ELR (cell line): ENCODE measurements at places on chromosomes 5 and 9.

- DNase-seq = peak; percentile 46
Measured at GRCh38 chr9:90915693-90916092, 114.1 kb downstream of the SYK start.

DNA sequence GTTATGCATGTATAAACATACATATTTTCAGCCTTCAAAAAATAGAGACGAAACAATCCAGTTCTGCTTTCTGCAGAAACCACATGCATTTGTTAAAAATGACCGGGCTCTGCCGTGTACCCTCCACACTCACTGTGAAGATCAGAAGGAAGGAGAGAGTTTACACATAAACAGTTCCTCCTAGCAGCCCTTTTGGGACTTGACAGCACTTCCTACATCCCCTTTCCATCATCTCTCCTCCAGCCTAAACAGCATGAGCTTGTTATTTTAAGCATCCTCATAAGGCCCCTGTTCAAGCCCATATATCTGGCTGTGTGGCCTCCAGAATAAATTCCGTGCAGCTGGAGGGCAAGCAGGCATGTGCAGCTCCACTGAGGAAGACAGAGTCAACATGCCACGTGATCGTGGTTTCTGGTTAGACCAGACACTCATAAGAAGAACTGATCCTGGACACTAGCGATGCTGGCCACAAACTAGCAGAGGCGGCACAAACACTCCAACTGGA, 42.2 kb downstream of the NIPAL4 start:
- no peak for DNase-seq

DNA sequence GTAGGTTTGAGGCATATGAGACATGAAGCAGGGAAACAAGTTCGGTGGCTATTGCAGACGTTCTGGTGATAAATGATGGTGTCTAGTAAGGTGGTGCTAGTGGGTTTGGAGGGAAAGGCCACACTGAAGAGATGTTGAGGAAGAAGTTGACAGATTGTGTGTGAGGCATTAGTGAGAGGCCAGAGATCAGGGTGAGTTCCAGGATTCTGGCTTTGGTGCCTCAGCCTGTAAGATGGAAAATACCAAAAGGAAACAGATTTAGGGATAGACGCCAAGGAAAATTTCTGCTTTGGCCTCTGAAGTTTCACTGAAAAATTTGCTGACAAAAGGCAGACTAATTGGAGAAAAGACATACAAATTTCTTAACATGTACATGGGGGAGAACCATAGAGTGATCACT, 6.4 kb upstream of the PAIP1 start:
- no peak for DNase-seq

DNA sequence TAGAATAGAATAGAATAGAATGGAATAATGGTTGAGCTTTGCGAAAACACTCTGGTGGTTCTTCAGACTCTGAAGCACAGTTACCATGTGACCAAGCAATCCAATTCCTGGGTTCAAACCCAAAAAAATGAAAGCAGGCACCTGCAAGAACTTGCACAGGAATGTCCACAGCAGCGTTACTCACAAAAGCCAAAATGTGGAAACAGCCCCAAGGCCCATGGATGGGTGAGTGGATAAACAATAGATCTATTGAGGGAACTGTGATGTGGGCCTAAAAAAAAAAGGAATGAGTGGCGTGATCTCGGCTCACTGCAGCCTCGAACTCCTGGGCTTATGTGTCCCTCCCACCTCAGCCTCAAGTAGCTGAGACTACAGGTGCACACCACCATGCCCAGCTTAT, 21.4 kb upstream of the TMEM250 start:
- no peak for DNase-seq

GRCh38 chr9:137369911-137370764, 52.8 kb downstream of the EXD3 start:
- no peak for DNase-seq

GRCh38 chr9:97880336-97880735, 27.3 kb downstream of the FOXE1 start:
- DNase-seq = no peak
